ENCODE measurements at places on chromosomes 16 and 17.
A peak's percentile ranks its signal among the peaks of the same experiment; 100 is the strongest.

GRCh38 chr16:56357241-56357764 lies 68.0 kb downstream of the AMFR start:
- peak; percentile 62 for DNase-seq

DNA sequence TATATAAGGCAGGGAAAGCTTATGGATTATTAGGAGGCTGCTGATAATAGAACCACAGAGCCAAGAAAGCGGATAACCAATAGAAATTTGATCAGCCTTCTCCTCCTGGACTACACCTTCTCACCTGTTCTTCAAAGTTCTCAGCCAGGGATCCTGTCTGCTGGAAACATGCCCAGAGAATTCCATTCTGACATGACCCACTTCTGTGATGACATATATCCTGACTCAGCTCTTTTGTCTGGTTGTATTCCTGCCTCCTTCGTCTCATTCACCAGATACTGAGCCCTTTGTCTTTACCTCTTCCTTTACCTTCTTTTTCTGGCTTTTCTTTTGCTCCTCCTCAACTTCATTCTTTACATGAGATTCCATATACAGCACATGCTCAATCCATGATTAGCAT lies 576.1 kb downstream of the CDH11 start:
- DNase-seq, result no peak

DNA sequence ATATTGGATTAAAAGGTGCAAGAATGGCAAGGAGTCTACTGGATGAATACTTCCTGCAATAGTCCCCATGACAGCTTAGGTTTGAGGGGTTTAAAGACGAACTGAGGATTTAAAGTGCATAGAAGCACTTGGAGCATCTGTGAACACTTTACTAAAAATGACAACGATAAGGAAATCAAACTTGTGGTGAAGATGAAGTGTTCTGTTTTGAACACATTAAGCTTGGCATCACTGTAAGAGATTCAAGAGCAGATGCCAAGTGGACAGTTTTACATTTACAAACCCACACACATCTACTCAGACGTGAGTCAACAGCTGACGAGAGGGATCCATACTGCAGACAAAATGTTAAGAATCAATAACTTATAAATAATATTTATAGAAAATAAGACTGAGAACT lies 918.7 kb downstream of the CDH11 start:
- no peak for DNase-seq

DNA sequence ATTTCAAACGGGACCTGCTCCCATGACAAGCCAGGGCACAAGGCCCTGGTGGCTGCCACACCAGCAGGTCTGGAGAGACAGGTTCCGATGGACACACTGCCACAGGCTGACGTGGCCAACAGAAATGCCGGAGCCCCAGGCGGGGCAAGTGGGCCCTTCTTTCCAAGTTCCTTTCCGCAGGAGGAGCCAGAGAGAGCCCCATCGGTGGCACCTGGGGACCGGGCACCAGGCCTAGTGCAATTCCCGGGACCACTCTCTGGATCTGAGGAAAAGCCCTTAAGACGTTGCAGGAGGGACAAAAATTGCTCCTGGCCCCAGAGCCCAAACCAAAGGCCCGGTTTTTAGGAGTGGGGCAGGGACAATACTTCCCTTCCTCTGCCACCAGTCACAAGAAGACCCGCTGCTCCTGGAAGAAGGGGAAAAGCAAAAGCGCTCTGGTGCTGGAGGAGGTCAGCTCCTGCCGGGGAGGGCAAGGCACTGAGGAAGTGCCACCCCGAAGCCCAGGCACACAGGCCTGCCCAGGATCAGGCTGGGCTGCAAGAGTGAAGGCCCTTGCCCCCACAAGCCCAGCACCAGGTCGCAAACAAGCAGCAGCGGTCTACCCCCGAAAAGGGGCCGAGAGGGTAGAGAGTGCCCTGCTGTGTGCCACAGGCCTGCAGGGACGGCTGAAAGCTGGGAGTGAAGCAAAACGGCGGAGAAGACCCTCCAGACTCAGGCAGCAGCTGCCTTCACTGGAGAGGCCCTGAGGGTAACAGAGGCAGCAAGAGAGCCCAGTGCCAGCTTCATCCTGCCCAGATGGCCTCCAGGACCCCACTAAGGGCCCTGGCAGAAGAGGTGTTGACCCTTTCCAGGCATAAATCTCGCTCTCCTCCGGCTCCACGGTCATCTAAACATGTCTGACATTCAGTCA lies 29.1 kb downstream of the MAP1LC3B start:
- no peak for DNase-seq

- DNase-seq, result no peak
These were observed 118.5 kb upstream of the ZFHX3 start for GRCh38 chr16:73166441-73166851.

DNA sequence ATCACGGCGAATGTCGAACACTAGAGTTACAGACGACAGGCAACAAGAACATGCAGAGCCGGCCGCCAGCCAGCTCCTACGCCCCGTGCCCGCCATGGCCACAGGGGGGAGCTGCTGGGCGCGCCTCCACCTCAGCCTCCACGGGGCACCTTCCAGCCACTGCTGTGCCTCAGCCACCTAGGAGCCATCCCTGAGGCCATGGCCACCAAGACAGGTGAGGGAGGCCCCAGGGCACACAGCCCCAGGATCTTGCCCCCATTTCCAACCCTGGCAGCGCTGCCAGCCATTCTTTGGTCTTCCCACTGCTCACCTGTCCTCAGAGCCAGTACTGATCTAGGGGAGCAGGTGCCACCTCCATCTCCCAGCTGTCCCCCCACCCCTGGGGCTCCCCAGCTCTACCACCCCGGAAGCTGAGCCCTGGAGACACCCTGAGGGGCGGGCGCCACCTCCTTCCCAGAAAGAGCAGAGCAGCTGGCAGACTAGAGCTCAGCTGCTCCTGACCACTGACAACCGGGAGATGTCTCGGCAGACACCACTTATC lies 11.8 kb downstream of the GNPTG start:
- peak; percentile 53 for DNase-seq

- peak; percentile 67 for DNase-seq
These were observed 162.3 kb downstream of the KATNIP start for GRCh38 chr16:27712251-27712711.

DNA sequence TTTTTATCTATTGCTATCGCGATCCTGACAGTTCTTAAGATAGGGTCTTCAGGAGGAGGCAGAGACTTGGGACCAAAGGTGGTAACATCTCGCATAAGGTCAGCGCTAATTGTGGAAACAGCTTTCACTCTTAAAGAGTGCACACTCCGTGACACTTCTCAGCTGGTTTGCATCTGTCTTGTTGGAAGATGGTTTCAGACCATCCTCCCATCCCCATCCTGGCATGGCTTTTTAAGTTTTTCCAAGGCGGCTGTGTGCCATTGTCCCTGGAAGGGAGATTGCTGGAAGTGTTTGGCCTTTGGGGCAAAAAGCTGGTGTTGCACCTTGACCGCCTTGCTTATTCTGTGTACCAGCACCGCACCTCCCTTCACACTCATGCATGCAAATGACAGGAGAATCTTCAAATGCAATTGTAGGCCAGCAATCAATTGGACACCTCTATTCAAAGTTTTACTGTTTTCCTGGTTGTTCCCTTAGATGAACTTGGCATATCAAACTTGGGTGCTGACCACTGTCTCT lies 1.5 kb downstream of the SOCS7 start:
- DNase-seq, result no peak

DNA sequence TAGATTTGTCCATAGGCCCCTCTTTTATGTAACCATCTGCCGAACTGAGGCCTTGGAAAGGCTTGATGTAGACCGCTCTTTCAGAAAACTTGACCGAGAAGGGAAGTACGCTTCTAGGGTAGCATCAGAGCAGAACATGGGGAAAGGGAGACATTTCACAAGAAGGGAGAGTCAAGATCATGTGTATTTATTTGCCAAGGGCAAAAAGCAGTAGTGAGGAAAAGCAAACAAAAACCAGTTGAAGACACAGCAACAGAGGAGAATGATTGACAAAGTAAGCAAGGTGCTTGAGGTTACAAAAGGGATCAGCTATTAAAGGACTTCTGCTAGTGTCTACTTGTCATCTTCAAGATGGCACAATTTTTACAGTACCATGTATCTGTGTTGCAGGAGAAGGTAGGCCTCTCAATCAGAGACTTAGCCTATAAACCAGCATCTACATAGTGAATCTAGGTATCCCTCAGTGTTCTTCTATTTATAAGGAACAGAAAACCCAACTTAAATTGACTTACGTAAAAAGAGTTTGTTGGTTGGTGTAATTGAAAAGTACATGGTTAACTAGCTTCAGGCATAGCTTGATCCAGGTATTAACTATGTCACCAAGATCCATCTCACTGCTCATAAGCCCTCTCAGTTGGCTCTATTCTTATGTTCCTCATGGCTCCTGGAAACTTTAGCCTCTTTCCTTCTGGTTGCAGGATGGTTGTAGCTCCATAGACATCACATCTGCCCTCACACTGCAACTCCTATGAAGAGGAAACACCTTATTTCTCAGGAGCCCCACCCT lies 288.4 kb downstream of the IRX3 start:
- DNase-seq, result no peak

DNA sequence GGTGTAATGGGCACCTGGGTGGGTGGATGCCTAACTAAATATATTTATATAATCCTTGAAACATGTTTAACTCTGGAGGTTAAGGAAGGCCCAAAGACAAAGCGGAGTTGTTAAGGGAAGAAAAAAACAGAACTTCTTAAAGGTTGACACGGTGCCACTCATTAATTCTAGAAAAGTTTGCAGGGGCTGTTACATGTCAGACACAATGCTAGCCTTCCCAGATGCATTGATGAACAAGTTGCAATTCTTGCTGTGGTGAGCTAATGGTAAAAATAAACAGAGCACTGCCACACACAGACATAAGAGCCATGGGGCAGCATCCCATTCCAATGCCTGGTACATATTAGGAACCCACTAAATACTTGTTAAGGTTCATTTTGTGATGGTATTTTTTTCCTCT lies 109.5 kb downstream of the CDH13 start:
- DNase-seq, result no peak

DNA sequence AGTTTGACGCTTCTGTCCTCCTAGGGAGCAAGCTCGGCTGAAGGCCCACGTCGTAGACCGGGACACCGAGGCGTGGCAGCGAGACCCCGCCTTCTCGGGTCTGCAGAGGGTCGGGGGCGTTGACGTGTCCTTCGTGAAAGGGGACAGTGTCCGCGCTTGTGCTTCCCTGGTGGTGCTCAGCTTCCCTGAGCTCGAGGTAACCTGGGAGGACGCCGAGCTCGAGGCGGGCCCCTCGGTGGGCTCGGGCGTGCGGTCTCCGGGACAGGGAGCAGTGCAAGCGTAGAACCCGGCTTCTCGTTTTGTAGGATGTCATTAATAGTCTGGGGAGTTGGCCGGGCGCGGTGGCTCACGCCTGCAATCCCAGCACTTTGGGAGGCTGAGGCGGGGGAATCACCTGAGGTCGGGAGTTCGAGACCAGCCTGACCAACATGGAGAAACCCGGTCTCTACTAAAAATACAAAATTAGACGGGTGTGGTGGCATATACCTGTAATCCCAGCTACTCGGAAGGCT lies 715 bp downstream of the ENDOV start:
- DNase-seq, result no peak

DNA sequence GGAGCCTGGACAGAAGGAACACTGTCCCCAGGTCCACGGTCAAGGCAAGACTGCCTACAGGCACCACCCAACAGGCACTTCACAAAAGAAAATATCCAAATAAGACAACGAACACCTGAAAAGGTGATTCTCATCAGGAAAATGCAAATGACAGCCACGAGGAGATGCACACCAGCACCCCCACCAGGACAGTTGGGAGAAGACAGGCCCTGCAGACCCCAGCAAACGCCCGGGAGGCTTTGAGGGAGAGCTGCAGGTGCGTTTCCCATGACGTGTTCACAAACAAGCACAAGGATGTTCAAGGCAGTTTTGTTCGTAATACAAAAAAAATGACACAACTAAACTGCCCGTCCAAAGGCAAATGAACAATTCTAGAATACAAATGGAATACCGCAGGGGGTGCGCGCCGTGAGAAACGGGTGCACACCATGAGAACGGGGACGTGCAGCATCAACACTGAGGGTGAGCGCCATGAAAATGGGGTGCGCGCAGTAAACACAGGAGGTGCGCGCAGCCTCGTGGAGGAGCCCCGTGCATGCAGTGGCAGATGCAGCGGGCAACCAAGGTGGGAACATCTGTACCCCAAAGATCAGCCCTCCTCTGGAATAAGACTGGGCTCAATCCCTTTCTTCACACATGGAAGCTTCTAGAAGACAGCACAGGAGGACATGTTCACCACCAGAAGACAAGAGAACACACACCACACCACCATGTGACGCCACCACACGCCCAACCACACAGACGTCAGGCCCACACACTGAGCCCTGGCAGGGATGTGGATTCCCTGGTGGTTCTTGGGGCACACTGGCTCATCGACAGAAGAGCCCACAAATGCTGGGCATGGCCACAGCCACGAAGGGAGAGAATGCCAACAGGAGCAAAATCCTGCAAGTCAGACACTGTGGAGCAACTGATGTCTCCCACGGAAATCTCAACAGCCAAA lies 91.2 kb downstream of the ZNF778 start:
- DNase-seq, result no peak

- peak; percentile 85 for DNase-seq
These were observed 13.7 kb downstream of the RARA start for GRCh38 chr17:40322358-40323315.

DNA sequence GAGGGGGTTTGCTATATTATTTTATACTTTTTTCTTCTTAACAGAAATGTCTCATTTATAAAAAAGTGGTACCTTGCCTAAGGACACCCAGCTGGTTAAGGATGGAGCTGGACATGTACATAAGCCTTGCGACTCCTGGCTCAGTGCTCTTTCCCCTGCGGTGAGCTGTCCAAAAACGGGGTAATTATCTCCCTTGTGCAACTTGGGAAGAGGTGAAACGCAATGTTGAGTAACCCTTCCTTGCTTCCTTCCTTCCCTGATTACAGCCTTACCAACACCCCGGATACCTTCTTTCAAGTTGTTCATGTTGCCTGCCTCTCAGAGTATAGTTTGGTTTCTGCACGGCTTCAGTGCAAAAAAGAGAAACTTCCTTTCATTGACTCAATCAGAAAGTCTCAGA lies 94.1 kb upstream of the XYLT1 start:
- no peak for DNase-seq

DNA sequence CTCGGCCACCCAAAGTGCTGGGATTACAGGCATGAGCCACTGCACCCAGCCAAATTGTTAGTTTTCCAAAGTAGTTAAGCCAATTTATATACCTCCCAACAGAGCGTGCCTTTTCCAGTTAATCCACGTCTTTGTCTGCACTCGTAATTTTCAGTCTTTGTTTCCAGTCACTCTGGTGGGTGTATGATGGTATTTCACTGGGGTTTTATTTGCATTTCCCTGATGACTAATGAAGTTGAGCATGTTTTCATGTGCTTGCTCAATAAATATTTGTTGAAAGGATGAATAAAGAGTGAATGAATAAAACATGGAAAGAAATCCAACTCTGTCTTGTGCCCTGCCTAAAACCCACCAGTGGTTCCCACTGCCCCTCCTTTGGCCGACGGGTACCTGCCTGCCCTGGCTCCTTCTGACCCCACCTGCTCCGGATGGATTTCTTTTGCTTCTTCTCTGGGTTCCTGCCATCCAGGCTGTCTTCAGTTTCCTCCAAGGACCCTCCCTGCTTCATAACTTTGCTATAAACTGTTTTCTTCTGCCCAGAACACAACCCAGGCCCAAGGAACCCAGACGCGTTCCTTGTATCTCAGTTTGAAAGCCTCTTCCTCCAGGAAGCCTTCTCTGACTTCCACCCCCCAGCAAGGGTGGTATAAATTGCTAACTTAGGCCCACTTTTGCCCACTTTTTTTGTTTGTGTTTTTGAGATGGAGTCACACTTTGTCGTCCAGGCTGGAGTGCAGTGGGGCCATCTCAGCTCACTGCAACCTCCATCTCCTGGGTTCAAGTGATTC lies 3.0 kb upstream of the ABCC1 start:
- no peak for DNase-seq

GRCh38 chr17:15890279-15890892 lies 54.5 kb upstream of the ADORA2B start:
- DNase-seq, result no peak

Data from eye (tissue), 1 donor.